ENCODE measurements at places on chromosomes 11 and 22. TPM values are rescaled to one million over a fixed set of nuclear protein-coding genes. Genes with fewer than 3 reads are reported as not detected.

DNA sequence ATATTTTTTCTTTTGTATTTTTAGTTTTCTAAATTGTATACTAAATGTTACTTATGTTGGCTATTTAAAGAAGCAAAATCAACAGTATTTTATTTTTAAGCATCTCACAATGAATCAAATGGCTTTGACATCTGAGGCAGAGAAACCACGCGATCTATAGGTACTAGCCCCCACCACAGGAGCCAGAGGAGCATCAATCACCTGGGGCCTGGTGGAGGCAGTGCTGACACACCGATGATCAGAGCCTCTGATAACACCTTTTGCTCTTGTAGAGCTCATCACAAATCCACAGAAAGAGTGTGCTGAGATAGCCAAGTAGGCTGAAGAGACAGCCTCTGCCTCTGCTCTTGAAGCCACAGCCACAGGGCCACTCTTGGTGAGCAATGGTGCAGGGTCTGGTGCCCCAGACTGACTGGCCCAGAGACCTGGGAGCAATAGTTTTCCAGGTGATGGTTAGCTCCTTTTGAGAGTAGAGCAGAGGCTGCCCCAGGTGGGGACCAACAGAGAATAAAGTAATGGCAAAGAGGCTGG lies 25.2 kb downstream of the HIRA start:
- no peaks in the 10 kb centered on the region for H3K27me3 ChIP-seq
- DNase-seq, result no peak
- no peak overlapping the region for H3K4me3 ChIP-seq
- H3K27ac ChIP-seq, result no peak overlapping the region

- H3K27ac ChIP-seq, result peak overlapping the region; percentile 32
- peak; percentile 60 for DNase-seq
- H3K36me3 ChIP-seq, result peaks cover 31% of the 10 kb centered on the region
- H3K4me3 ChIP-seq, result no peak overlapping the region
- H3K27me3 ChIP-seq, result no peaks in the 10 kb centered on the region
These were observed 1.8 kb upstream of the LRRC75B start for GRCh38 chr22:24594569-24595120.

GRCh38 chr22:40258501-40258915 lies 80.8 kb downstream of the TNRC6B start:
- H3K36me3 ChIP-seq, result no peaks in the 10 kb centered on the region
- DNase-seq, result no peak
- H3K27ac ChIP-seq, result peak overlapping the region; percentile 34
- no peaks in the 10 kb centered on the region for H3K27me3 ChIP-seq

DNA sequence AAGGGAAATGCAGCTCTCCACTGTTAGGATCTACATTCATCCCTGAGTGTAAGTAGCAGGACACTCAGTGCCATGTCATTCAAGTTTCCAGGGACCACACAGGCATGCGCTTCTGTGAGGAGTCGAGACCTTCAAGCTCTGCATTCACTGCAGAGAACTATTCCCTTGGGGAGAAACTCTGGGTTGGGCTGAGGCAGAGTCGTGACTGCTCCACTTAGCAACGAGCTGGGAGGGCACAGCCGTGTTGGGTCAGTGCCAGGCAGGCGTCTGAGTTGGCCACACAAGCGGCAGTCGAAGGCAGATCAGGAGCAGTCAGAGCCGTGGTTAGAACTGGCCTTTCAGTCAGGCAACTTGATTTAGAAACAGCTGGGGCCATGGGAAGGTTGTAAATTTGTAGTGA lies 14.7 kb downstream of the MPEG1 start:
- H3K4me1 ChIP-seq, result peaks cover 8% of the 10 kb centered on the region
- no peak overlapping the region for H3K27ac ChIP-seq
- no peaks in the 10 kb centered on the region for H3K27me3 ChIP-seq
- no peak for DNase-seq
- H3K4me3 ChIP-seq, result no peak overlapping the region

FGF3 gene
- total RNA-seq, result not detected

RAPSN gene
- total RNA-seq, result 3.6 TPM

NUDT8 gene
- 12.7 TPM for total RNA-seq

ROBO4 gene
- total RNA-seq, result not detected
